Stimulated activated CD4-positive, alpha-beta T cell treated with anti-CD3 and anti-CD28 coated beads, Interleukin-12 subunit alpha, Interleukin-12 subunit beta, amount 100 ng/mL, for 24 hours (primary cell): ENCODE measurements at places on chromosomes 2 and 18.

DNA sequence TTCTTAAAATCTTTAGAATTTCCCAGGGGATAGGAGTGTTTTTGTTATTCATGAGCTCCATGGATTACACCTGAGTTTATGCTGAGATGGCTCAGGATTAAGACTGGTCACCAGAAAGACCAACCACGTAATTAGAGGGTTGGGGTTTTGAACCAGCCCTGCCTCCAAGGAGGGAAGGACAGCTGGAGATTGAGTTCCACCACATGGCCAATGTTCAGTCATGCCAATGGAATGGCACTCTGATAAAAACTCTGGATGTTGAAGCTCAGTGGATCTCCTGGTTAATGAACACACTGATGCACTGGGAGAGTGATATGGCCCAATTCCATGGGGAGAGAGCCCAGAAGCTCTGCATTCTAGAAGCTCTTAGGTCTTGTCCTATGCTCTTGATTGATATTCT, 38.7 kb upstream of the PTPN4 start:
- DNase-seq: no peak

- DNase-seq: no peak
Observed at GRCh38 chr2:160612266-160612856, 118.8 kb upstream of the RBMS1 start.

DNA sequence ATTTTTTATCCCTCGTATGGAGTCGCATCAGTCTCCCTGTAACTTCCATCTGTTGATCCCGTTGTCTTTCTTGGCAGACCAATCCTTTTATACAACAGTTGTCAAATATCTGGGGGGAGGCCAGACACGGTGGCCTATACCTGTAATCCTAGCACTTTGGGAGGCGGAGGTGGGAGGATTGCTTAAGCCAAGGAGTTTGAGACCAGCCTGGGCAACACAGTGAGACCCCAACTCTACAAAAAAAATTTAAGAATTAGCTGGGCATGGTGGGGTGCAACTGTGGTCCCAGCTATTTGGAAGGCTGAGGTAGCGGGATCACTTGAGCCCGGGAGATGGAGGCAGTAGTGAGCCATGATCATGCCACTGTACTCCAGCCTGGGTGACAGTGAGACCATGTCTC, 2.0 kb downstream of the XRCC5 start:
- DNase-seq: no peak

DNA sequence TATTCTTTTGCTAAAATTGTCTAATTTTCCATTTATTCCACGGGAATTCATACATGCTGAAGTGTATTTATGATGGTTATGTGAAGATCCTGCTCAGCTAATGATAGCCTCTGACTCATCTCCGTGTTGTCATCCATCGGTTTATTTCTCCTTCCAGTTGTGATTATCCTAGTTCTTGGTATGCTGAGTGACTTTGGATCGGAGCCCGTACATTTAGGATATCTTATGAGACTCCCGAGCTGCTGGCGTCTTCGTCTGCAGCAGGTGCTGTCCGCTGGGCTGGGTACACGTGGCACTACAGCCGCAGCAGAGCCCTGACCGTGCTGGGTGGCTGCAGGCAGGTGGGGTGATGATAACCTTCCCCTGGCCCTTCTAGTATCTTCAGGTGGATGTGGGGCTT, 40.1 kb upstream of the GALR1 start:
- DNase-seq: no peak

DNA sequence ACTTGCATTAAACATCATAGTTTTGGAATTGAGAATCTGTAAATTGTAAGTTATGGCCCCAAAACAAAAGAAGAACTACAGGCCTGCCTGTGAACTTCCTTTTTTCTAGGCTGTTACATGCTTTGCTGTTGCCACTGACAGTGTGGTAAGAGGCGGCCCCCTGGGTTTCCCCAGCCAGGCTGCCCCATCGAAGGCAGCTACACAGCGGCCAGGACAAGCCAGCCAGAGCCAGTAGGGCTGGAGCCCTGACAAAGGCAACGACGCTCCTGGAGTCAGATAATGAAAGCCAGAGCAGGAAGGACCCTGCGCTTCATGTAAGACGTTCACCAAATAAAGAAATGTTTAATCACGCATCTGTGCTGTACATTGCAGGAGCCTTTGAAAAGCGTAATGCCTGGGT, 55.0 kb downstream of the ANKRD44 start:
- DNase-seq: peak; percentile 71

DNA sequence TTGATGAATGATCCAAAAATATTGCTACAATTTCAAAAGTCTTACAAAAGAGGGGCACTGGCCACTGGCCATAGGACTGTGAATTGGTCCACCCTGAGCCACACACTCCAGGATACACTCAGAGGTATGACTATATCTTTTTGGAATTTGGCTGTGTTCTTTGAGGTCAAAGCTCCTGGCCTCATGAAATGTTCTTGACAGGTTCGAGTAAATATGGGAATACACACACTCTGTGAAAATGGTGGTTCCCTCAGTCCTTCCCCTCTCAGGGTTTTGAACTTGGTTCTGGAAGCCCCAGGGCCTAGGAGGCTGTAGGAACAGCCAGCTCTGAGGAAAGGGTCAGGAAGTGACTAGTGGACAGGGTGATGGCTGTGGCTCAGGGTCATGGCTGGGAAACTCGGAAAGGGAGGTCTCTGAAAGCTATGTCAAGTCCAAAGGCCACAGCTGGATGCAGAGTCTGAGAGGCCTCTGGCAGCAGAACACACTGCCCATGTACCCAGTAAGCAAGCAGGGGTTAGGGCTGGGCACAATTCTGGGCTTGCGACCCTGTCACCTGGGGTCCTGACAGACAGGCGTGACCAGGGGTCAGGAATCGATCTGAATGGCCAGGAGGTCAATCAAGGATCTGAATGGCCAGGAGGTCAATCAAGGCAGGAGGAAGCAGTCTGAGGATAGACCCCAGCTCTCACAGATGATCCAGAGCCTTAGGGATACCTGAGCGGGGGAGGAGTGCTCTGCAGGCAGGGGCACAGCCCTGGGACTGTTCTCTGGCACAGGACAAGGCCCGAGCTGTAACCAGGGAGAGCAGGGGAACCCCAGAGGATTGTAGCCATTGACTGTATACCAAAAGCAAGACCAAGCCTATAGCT, 223.4 kb upstream of the SMAD2 start:
- no peak for DNase-seq

GRCh38 chr2:120283649-120284048, 31.0 kb downstream of the RALB start:
- no peak for DNase-seq

DNA sequence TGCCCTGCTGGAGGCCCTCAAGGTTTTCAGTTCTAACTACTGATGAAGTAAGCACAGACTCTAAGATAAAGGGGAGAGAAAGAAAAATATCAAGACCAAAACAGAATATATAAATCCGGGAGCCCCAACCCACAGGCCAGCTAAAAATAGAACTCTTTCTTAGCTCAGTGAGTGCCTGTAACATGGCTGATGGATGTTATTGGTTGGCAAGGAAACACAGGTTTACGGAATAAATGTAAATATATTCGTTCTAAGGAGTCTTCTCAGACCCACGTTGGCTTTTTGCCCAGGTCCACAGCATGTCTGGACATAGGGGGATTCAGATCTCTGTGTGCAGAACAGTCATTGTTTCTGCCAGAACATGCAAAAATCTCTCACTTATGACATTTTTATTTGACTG, 139.0 kb upstream of the SERPINE2 start:
- no peak for DNase-seq

GRCh38 chr2:200345975-200346374, 39.5 kb downstream of the SPATS2L start:
- DNase-seq: no peak

DNA sequence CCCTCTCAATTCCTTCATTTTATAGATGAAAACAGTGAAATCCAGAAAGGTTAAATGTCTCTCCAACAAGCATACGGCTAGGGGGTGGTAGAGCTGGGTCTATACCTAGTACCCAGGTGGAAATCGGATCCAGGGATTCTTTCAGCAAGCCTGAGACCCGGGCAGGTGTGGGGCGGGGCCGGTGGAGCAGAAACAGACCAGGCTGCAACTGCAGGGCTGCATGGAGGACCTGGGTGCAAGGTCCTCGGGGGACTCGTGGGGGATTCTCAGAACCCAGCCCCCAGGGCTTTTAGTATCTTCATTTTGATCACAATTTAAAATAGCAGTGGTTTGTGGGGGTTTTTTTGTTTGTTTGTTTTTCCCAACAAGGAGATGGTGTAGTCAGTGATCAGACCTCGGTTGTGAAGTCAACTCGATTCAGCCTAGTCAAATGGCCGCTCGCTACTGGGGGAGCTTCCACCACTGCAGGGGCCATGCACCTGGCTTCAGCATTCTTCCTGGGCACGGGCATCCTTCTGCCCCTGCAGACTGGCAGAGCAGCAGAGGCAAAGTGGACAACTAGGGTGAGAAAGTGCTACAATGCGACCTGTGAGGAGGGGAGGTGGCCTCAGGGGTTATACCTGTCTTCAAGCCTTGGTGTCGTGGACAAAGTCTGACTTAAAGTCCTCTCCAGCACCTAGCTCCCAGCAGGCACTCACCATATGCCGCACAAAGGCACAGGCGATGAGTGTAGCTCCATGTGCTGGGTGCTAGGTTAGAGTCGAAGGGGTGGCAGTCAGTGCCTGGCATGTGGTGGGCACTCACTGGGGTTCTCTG, 46.3 kb downstream of the GORASP2 start:
- DNase-seq: no peak

DNA sequence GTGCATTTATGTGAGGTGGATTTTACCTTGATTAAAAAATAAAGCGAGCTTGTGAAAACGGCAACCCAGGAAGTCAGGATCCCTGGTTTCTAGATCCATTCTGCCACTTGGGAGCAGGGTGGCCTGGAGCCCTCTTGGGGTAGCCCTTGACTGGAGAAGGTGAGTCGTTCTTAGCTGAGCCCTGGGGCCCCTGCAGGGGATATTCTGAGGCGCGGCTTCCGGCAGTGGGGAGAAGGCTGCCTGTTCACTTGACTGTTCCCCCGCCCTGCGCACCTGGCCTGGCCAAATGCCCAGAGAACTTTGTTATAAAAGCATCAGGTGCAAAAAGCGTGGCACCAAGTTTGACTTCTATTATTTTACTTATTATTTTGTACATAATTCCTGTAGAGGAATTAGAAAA, 221.9 kb downstream of the DYSF start:
- DNase-seq: no peak

DNA sequence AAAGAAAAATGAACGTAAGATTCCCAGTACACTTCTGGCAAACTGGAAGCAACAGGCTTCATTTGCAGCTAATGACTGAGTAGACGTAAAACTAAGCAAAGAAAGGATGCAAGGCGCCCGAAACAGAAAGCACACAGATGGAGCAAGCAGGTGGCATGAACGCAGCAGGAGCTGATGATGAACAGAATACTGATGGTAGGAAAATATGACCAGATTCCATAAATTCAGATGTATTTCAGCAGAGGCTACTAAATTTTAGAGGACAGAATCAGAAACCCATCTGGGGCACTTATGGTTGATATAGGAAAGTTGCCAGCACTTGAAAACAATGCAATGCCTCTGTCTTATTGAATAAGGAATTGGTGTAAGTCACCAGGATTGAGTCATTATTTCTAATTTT, 658.7 kb upstream of the LINC00305 start:
- no peak for DNase-seq

DNA sequence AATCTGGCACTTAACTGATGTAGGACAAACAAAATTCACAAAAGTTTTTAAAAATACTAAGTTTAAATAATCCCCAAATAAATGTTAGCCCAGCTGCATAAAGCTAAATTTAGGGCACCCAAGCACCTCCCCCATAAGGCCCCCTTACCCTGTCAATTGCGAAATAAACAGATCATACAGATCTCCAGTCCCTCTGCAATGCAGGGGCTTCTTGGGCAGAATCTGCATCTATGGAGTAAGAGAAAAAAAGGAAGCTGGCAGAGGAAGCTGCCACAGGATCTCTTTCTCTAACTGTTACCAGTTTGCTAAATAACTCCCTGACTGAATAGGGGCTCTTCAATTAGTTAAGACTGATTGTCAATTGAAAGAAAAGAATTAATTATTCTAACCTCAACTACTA, 117.7 kb downstream of the MEMO1 start:
- no peak for DNase-seq

DNA sequence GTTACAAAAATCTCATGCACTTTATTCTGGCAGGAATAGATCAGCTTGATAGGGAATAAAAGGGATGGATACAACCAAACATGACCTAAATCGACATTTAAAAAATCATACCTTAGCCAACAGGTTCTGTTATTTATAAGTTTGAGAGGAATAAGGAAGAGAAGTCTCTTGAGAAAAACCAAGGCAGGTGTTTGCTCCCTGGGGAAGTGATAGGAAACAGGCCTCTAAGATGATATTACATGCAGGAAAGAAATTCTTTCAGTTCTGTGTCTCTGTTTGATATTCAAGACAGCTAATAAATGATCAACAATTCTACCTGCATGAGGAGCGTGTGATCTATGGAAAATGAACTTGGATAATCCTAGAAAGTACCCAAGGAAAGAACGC, 184.8 kb upstream of the ZEB2 start:
- no peak for DNase-seq

DNA sequence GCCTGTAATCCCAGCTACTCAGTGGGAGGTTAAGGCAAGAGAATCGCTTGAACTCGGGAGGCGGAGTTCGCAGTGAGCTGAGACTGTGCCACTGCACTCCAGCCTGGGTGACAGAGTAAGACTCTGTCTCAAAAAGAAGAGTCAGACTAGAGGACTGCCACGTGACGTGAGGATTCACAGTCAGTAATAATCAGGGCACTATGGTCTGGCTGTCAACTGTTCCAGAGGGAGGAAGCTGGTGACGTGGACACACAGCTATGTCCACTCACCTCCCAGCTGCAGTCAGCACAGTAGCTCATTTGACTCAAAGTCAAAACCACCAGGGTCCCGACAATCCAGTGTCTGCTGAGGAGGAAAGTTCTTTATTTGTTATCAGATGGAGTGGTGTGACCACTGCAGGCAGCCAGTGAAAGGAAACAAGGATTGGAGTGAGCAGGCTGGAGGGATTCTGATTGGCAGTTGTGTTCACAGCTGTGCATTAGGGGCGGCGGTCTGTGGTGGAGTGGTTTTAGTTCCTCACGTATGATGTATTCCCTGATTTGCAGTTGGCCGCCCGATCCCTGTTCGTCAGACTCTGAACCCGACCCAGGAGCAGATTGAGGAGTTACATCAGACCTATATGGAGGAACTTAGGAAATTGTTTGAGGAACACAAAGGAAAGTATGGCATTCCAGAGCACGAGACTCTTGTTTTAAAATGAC, 37.9 kb downstream of the MOGAT1 start:
- DNase-seq: no peak

- DNase-seq: peak; percentile 24
Observed at GRCh38 chr2:118202707-118203303, 114.5 kb downstream of the INSIG2 start.

GRCh38 chr18:22831441-22831904, 101.7 kb upstream of the RBBP8 start:
- no peak for DNase-seq

GRCh38 chr2:162328424-162329157, 10.1 kb upstream of the IFIH1 start:
- DNase-seq: no peak

GRCh38 chr2:238331916-238332315, 11.6 kb downstream of the TRAF3IP1 start:
- DNase-seq: no peak

DNA sequence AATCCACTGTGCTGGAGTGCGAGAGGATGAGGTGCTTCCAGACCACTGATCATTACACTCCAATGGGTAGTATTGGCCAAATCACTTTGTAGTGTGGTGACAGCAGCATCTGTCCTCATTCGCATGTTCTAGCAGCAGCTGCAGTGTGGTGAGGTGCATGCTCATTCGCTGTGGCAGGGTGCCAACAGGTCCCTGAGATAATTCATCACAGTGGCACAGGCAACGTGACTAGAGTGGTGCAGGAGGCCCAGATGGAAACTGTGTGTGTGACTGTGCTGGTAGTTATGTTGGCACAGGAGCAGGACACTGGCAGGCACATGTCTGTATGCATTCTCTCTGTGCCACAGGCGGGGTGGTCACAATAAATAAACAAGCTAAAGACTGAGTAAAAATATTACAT, 329.5 kb upstream of the SYT4 start:
- DNase-seq: no peak
